ENCODE measurements at places on chromosomes 7 and 10. TPM values are rescaled to one million over a fixed set of nuclear protein-coding genes. Genes with fewer than 3 reads are reported as not detected.

ACBD5 gene
- total RNA-seq, result 58.5 TPM

GNAI1 gene
- total RNA-seq, result 65.3 TPM

NANOS1 gene
- 10.8 TPM for total RNA-seq

SUMF2 gene
- 68.6 TPM for total RNA-seq

PAPOLB gene
- total RNA-seq, result 1.5 TPM

HKDC1 gene
- total RNA-seq, result 18.0 TPM

ITIH2 gene
- 2.9 TPM for total RNA-seq

PKD2L1 gene
- 0.16 TPM for total RNA-seq

CHRM2 gene
- total RNA-seq, result 1.4 TPM

SEC31B gene
- 8.2 TPM for total RNA-seq

DKK1 gene
- total RNA-seq, result 5.7 TPM

GSDME gene
- total RNA-seq, result 24.6 TPM

PTPRN2 gene
- 13.2 TPM for total RNA-seq

WASL gene
- 41.5 TPM for total RNA-seq

Data from camera-type eye (tissue), 1 donor.